Activated CD8-positive, alpha-beta memory T cell treated with anti-CD3 and anti-CD28 coated beads, Interleukin-2, amount 10 ng/mL, durations not matched to agents 7 days and 5 days (primary cell): ENCODE measurements at places on chromosomes 4 and X. TPM values are rescaled to one million over a fixed set of nuclear protein-coding genes. Genes with fewer than 3 reads are reported as not detected.

DNA sequence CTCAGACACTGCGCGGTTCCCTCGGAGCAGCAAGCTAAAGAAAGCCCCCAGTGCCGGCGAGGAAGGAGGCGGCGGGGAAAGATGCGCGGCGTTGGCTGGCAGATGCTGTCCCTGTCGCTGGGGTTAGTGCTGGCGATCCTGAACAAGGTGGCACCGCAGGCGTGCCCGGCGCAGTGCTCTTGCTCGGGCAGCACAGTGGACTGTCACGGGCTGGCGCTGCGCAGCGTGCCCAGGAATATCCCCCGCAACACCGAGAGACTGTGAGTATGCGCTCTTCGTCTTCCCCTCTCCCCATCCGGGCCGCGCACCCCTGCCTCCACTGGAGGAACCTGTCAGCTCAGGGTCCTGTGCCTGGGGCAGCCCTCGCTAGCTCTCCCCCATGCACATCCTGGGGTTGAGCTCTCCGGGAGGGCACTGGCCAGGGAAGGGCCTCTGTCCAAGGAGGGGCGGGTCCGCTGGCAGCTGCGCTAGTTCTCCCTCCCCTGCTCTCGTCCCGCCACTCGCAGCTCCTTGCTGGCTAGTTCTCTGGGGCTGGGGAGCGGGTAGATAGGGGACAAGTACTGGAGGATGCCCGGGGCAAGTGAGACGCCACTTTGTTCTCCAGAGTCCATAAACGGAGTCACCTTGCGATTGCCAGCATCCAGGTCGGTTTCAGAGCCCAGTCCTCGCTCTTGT is 2.2 kb downstream of the SLIT2 start:
- peaks cover 52% of the 10 kb centered on the region for H3K27me3 ChIP-seq
- no peak overlapping the region for H3K4me3 ChIP-seq

DNA sequence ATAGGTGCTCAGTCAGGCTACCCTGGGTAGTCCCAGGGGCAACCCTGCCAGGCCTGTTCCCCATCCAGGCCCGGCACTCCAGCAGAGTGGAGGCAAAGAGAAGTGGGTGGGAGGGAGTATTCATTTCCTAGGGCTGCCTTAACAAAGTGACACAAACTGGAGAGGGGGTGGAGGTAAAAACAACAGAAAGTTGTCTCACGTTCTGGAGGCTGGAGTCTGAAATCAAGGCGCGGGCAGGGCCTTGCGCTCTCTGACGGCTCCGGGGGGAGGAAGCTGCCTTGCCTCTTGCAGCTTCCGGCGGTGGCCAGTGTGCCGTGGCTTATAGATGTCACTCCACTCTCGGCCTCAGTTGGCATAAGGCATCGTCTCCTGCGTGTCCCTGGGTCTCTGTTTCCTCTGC is 90.8 kb downstream of the DCTD start:
- H3K4me1 ChIP-seq = peaks cover 2% of the 10 kb centered on the region
- DNase-seq = no peak
- no peaks in the 10 kb centered on the region for H3K36me3 ChIP-seq

DNA sequence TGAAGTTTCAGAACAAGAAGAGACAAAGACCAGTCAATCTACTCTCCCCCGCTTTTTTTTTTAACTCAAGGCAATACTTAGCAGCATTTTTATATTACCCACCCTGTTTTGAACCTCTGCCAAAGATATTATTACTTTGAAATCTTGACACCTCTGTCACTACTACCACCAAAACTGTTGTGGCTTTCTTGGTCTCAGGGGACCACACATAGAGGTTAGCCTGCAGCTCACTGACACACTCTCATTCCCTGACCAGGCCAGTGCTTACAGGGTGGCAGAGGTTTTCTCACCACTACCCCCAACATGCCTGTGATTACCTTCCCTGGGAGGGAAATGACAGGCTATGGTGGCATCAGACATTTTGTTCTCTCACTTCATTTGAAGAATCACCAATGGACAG is 137.4 kb upstream of the STIM2 start:
- H3K4me3 ChIP-seq = no peak overlapping the region
- H3K27ac ChIP-seq = no peak overlapping the region
- peak; percentile 69 for DNase-seq
- no peaks in the 10 kb centered on the region for H3K27me3 ChIP-seq
- H3K36me3 ChIP-seq = peaks cover 2% of the 10 kb centered on the region
- H3K4me1 ChIP-seq = peaks cover 12% of the 10 kb centered on the region

DNA sequence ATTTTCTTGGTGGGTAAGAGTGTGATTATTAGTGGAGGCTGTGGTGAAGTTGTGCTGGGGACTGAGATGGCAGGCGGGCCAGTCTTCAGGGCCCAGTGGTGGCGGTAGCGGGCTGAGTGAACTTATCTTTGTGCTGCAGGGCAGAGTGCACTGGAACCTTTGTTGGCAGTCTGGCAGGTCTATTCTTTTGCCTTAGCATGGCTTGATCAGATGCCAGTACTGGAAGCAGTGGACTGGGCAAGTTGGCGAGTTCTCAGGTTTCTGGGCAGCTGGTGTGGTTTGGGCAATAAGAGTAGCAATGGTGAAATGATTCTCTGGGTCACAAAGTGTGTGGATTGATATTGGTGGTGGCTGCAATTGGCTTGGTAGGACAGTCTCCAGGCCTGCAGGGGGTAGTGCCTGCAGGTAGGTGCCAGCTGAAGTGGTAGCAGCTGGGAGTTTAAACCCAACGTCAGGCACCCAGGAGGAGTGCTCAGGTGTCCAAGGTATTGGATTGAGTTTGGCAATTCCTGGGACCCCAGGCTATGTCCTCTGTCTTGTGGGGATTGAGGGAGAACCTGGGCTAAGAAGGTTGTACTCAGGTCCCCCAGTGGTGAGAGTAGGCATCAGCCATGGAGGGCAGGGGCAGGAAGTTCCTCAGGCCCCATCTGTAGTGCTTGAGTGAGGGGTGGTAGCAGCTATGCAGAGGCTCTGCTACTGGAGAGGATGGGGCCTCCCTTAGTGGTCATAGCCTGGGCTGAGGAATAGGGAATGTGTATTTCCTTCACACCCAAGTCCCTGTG is 34.9 kb upstream of the SLC25A14 start:
- no peak for DNase-seq
- no peaks in the 10 kb centered on the region for H3K27me3 ChIP-seq
- H3K36me3 ChIP-seq = no peaks in the 10 kb centered on the region
- H3K4me3 ChIP-seq = no peak overlapping the region
- no peak overlapping the region for H3K27ac ChIP-seq
- H3K4me1 ChIP-seq = no peaks in the 10 kb centered on the region

Gene NDNF
- total RNA-seq = 0.16 TPM

- no peaks in the 10 kb centered on the region for H3K4me1 ChIP-seq
- H3K27ac ChIP-seq = no peak overlapping the region
- no peaks in the 10 kb centered on the region for H3K36me3 ChIP-seq
- no peak overlapping the region for H3K4me3 ChIP-seq
- H3K27me3 ChIP-seq = no peaks in the 10 kb centered on the region
Observed at GRCh38 chr4:144223149-144223548, 82.6 kb upstream of the GYPA start.

- H3K4me1 ChIP-seq = no peaks in the 10 kb centered on the region
- no peaks in the 10 kb centered on the region for H3K27me3 ChIP-seq
- H3K4me3 ChIP-seq = no peak overlapping the region
- DNase-seq = no peak
- H3K36me3 ChIP-seq = no peaks in the 10 kb centered on the region
Observed at GRCh38 chr4:8675383-8675782, 82.8 kb downstream of the CPZ start.

GRCh38 chr4:116122124-116122523 is 963.3 kb downstream of the TRAM1L1 start:
- no peaks in the 10 kb centered on the region for H3K36me3 ChIP-seq
- no peak for DNase-seq
- no peak overlapping the region for H3K4me3 ChIP-seq
- no peaks in the 10 kb centered on the region for H3K4me1 ChIP-seq
- no peak overlapping the region for H3K27ac ChIP-seq

DNA sequence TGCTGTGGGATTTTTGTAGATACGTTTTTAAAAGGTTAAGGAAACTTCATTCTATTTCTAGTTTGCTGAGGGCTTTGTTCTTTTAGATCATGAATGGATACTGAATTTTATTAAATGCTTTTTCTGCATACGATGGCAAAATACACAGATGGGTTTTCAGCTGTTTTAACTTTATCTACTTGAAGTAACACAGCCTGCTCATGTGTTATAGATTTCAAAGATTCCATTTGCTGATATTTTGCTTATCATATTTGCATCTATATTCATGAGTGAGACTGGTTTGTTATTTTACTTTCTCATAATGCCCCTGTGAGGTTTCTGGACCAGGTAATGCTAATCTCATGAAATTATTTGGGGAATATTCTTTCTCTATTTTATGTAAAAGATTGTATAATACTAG is 34.5 kb upstream of the HERC5 start:
- H3K36me3 ChIP-seq = peaks cover 64% of the 10 kb centered on the region
- peaks cover 7% of the 10 kb centered on the region for H3K4me1 ChIP-seq
- H3K4me3 ChIP-seq = no peak overlapping the region

DNA sequence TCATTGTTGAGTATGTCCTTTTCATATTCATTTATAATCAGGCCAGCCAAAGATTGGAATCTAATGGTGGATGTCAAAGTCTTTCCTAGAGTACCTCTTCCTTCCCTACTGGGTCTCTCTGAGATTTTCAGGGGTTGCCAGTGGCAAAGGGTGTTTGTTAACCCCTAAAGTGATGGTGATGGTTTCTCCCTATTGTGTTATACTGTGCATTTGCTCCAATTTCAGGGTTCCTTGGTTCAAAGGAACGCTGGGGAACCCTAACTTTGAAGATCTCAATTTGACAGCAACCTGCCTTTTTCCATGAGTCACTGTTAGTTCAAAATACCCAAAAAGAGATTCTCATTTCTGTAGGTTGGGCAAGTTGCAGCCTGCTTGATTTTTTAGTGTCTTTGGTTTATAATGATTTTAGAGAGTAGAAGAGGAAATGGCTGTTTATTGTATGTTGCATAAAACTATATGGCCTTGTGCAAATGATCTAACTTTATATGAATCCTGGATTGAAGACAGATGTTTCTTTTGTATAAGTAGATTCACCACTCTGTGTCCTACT is 23.0 kb downstream of the GAB1 start:
- peaks cover 10% of the 10 kb centered on the region for H3K36me3 ChIP-seq
- peaks cover 26% of the 10 kb centered on the region for H3K4me1 ChIP-seq
- peak overlapping the region; percentile 77 for H3K27ac ChIP-seq
- H3K4me3 ChIP-seq = peak overlapping the region; percentile 8
- no peak for DNase-seq

Gene HERC5
- 118 TPM for total RNA-seq

DNA sequence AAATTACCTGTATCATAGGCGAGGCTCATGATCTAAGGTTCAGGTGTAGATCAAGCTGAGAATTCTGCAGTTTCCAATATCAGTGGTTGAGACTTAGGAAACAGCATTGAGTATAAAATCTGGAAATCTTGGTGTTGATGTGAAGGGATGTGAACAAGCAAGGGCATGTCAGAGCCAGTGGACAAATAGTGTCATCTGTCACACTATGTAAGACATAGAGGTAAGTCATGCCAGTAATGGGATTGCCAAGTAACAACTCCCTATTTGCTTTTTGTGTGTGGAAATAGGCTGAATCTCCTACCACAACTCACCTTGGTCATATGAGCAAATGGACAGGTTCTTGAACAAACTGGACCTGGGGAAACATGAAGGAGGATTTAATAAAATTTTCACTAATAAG is 334.5 kb upstream of the EMCN start:
- H3K27ac ChIP-seq = no peak overlapping the region
- H3K4me3 ChIP-seq = no peak overlapping the region
- H3K4me1 ChIP-seq = peaks cover 10% of the 10 kb centered on the region

DNA sequence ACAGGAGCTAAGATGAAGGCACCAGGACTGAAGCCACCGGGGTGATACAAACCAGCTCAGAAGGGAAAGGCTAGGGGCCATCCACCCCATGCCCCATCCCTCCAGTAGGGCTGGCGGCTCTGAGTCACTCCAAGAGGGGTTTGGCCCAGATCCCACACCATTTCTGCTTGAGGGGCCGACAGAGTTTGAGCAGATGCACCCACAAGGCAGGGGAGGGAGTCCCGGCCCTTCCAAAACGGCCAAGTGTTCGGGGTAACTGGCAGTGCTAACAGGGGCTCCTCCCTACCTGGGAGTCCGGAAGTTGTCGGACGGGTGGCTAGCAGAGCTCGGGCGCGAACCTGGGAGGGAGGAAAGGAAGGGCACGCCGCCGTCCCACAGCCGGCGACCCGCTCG is 412 bp downstream of the SLC10A3 start:
- H3K27ac ChIP-seq = peak overlapping the region; percentile 91
- peak; percentile 66 for DNase-seq
- no peaks in the 10 kb centered on the region for H3K27me3 ChIP-seq
- peak overlapping the region; percentile 84 for H3K4me3 ChIP-seq
- no peaks in the 10 kb centered on the region for H3K36me3 ChIP-seq
- H3K4me1 ChIP-seq = peaks cover 30% of the 10 kb centered on the region

DNA sequence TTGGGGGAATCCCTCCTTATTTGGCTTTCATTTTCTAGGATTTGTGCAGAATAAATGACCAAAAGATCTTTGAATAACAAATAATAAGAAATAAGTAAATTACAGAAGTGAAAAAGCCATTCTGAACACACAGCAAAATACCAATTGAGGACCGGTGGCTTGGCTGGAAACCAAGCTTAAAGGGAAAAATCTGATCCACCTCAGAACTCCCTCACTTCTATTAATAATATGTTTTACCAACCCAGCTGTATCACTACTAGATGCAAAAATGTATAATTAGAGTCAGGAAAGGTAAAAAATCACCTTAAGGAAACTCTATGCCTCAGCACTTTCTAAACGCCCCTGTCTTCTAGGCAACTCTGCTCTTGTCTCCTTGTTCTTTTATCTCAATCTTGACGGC is 77.3 kb downstream of the TSPAN5 start:
- H3K36me3 ChIP-seq = peaks cover 5% of the 10 kb centered on the region
- no peaks in the 10 kb centered on the region for H3K27me3 ChIP-seq
- no peak overlapping the region for H3K4me3 ChIP-seq
- no peak overlapping the region for H3K27ac ChIP-seq
